ENCODE measurements at places on chromosomes 11 and 22.

DNA sequence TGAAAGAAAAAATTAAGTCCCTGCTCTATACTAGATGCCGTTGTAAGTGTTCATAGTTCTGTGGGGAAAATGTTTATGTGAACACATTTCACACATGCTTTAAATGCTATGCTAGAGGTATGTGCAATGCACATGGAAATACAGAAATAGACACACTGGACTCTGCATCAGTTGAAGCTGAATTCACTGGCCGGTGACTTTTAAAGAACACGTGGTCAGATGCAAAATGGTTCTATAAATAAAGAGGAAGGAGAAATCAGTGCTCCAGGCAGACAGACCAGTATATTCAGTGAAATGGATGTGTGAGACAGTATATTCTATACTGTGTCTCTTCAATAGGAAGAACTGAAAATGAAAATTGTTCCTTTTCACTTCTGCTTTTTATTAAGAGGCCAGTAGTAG lies 29.9 kb downstream of the TRPC6 start:
- peak; percentile 86 for DNase-seq

DNA sequence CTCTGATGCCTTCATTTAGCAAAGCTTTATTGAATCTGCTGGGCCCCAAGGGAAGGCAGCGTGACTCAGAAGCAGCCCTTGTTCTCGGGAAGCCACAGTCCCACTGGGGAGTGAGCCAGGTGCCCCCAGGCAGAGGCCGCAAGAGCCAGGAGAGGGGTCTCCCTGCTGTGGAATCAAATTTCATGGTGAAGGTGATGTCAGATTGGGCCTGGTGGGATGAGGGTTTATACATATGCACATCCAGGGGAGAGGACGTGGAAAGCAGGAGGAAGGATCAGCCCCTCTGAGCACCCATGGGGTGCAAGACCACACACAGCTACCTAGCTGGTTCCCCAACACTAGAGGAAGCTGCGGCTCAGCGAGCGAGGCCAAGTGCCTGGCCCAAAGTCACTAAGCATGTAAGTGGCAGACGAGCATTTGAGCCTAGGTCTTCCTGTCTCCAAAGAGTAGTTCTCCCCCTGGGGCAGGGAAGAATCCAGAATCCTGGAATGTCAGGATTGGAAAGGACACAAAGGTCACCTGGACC lies 2.0 kb downstream of the SYNGR1 start:
- DNase-seq, result peak; percentile 51

DNA sequence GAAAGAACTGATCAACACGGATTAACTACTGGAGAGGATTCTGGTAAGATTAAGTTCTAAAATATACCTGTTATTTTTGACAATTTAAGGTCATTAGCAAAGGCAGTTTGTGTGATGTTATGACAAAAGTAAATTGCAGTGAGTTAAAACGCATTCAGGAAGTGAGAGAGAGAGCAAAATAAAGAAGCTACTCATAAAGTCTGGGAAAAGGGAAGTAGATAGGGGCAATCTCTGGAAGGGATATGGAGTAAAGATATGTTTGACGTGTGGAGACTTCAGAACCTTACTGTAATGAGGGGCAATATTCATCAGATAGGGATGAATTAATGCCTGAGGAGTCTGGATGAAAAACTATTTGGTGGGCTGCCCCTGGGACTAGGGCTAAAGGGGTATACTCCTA lies 16.8 kb downstream of the OR56B4 start:
- no peak for DNase-seq

- no peak for DNase-seq
Observed at GRCh38 chr11:92969634-92970347, at the start of gene MTNR1B. TSS of gene MTNR1B (plus strand) at chr11:92969651. CDS start at chr11:92969726, 75 bp downstream.

- peak; percentile 62 for DNase-seq
Observed at GRCh38 chr11:47552056-47552565, 821 bp downstream of the CELF1 start.

- DNase-seq, result peak; percentile 63
Observed at GRCh38 chr11:36564376-36565030, 3.3 kb upstream of the RAG1 start.

DNA sequence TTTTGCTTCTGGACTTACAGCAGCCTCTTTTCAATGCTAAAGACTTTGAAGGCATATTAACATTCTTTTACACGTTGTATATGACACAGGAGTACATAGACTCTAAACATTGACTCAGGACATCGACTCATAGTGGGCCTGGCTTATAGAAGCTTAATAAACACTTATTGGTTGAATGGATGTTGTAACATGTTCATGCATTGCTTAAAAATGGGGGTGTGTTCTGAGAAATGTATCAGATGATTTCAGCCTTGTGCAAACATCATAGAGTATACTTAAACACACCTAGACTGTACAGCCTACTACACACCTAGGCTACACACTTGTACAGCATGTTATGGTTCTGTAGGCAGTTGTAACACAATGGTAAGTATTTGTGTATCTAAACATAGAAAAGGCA lies 17.9 kb downstream of the TTC17 start:
- DNase-seq, result peak; percentile 82

DNA sequence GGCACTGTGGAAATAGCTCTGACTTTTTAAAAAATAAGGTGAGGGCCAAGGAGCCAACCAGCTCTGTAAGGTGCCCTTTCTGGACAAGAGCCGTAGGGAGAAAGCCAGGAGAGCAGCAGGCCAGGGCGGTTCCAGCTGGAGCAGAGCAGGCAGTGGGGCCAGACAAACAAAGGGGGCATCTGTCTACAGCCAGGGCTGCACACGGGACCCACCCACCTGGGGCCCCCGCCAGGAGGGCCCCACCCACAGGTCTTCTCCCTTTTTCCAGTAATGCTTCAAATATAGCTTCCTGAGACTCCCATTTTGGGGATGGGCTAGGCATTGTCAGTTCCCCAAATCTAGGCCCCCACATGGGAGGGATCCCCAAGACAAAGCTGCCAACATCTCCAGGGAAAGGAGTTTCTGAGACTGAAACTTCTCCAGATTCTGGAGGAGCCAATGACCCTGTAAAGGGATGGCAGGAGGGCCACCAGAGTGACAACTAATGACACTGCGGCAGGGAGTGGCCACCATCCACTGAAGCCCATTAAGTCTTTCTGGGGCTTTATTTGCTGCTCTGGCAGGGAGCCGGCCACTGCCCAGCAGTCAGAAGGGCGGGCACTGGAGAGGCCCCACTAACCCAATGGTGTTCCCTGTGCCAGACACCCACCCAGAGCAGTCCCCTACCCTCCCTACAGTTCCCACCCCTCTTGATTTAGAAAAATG lies 1.9 kb downstream of the ZFTA start:
- no peak for DNase-seq

DNA sequence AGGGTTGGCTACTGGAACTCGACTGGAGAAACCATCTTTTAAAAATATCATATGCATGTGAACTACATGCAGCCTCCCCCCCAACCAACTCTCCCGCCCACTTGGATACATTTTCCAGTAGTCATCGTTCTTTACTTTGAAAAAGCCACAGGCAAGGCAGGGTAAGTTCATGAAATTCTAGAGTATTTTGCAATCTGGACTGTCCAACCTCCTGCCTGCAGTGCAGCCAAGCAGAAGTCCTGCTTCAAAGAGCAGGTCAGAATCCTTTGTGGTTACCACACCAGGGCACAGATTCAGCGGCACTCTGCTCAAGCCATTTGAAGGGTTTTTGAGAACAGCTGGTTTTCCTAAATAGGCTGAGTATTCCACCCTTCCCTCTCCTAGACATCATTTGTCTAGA lies 12.1 kb downstream of the ELF5 start:
- DNase-seq, result peak; percentile 53

DNA sequence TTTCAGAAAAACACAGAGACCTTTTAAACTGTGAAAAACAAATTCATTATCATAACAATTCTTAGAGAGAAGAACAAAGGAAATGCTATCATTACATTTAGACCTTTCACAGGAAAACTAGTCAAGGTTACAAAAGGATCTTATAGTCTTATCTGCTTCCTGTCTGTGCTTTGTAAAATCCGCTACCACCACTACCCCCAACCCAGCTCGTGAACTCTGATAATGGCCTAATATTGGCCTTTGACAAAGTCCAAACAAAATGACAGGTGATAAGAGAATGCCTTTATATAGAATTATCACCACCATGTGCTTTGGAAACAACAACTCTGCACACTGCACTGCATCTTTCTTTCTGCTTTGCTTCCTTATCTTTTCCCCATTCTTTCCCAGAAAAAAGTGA lies 272.5 kb downstream of the SBF2 start:
- DNase-seq, result no peak

GRCh38 chr11:57323167-57323854 lies 1.4 kb downstream of the TNKS1BP1 start:
- DNase-seq, result peak; percentile 40

DNA sequence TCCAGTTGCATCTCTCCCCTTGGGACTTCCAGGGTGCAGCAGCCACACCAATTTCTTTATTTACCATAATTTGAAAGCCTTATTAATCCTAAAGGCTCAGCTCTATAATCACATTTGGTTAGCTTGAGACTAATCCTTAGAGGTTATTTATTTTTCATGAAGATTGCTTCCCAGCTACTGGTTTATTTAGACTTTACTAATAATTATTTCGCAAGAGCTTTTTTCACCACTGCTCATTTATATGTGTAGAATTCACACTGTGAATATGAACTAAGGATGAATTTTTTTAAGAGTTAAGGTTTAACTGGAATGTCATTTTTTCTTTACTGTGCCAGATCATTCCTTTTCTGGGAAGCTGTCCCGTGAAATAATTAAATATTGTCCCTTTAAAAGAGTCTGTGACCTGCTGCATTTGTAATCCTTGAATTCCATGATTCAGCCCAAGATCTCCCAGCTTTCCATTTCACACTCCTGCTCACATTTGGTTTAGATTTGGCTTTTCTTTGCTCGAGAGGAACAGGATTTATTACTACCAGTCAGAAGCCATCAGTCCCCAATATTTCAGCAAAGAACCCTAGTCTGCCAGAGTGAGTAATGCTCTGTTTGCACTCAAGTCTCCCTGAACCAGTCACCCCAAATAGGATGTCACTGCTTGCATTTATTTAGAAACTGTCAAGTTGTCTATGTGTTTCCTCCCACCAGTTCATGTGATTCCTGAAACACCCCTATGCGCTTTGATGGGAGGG lies 4.4 kb upstream of the CD44 start:
- DNase-seq, result peak; percentile 48

DNA sequence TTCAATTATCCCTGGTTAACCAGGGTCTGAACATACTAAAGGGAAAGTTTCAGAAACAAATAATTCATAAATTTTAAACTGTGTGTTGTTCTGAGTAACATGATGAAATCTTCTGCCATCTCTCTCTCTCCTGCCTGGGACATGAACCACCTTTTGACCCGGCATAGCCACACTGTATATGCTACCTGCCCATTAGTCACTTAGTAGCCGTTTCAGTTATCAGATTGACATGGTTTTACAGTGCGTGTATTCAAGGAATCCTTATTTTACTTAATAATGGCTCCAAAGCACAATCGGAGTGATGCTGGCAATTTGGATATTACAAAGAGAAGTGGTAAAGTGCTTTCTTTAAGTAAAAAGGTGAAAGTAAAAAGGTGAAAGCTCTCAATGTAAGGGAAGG lies 227.1 kb upstream of the CCDC179 start:
- DNase-seq, result no peak

- DNase-seq, result no peak
Observed at GRCh38 chr22:47394504-47395440, 632.3 kb downstream of the TBC1D22A start.

DNA sequence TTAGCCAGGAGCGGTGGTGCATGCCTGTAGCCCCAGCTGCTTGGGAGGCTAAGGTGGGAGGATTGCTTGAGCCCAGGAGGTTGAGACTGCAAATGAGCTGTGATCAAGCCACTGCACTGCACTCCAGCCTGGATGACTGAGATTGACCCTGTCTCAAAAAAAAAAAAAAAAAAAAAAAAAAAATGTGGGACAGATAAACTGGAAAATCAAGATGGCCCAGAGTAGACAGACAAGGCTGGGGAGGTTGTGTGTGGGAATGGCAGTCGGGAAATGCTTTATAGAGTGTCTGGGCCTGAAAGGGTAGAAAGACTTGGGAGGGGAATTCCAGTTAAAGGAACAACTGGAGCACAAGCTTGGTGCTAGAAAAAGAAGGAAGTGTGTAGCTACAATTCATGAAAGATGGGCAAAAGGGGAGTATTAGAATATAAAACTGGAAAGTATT lies 18.2 kb upstream of the WDR74 start:
- no peak for DNase-seq

GRCh38 chr22:27540656-27541396 lies 260.7 kb downstream of the MN1 start:
- DNase-seq, result no peak

DNA sequence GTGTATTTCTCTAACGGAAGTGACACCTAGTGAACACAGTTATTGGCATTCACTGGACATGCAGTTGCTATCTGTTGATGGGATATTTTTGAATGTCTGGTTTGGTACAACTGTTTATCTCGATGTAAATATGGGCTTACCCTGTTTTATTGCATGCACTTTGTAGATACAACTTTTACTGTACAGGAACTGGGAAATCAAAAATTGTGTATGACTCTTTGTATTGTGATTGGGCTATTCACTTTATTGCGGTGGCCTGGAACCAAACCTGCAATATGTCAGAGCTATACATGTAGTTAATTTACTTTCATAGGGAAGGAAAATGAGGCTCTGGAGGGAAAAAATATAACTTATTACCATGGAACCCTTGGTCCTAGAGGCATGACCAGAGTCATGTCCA lies 380.7 kb upstream of the KIRREL3 start:
- DNase-seq, result no peak

GRCh38 chr11:35250621-35251020 lies 111.7 kb downstream of the CD44 start:
- DNase-seq, result no peak

- DNase-seq, result peak; percentile 1
Observed at GRCh38 chr11:91459840-91460239, 764.8 kb upstream of the FAT3 start.

DNA sequence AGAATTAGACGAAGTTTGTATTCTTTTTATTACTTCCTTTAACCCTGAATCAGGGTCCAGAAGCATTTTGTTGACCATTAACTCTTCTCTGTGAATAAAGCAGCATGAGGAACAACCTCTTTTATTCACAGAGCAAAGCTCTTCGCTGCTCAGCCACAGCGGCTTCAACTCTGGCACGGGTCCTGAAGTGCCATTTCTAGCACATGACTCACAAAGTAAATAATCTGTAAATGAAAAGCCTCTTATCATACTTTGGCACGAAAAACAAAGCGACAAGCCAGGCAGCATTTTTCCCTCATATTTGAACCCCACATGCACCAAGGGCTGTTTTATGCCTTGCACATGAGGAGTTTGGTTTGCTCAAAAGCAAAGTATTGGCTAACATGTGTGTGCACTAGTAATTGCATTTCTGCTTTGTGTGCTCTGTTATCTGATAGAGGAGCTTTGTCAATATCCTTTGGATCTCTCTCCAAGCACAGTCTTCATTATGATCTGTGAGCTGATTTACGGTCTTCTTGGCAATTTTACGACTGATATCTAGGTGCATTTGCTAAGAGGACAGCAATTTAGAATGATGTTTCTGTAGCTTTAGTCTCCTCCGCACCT lies 33.0 kb upstream of the APOBEC3A start:
- peak; percentile 92 for DNase-seq

Measured in fibroblast of skin of back (primary cell).